Neuronal stem cell (in vitro differentiated cells): ENCODE measurements at places on chromosomes 16 and 17.

DNA sequence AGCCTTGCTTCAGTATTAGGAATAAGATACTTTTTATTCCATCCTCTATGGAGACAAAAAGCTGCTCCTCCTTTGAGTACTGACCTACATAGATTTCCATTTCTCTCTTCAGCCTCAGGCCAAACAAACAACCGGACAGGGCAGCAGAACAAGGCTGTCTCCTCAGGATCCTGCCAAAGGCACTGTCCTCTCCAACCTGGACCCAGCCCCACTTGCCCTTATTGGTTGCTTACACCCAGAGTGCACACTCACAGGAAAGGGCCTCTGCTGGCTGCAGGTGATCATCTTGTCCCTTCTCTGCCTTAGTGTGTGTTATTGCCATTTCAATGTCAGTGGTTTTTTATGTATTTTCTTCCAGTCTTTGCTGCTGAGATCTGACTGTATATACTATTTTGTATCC, 26.6 kb downstream of the LIG3 start:
- H3K27me3 ChIP-seq = no peaks in the 10 kb centered on the region
- peaks cover 91% of the 10 kb centered on the region for H3K36me3 ChIP-seq
- no peaks in the 10 kb centered on the region for H3K4me1 ChIP-seq
- H3K27ac ChIP-seq = no peak overlapping the region

DNA sequence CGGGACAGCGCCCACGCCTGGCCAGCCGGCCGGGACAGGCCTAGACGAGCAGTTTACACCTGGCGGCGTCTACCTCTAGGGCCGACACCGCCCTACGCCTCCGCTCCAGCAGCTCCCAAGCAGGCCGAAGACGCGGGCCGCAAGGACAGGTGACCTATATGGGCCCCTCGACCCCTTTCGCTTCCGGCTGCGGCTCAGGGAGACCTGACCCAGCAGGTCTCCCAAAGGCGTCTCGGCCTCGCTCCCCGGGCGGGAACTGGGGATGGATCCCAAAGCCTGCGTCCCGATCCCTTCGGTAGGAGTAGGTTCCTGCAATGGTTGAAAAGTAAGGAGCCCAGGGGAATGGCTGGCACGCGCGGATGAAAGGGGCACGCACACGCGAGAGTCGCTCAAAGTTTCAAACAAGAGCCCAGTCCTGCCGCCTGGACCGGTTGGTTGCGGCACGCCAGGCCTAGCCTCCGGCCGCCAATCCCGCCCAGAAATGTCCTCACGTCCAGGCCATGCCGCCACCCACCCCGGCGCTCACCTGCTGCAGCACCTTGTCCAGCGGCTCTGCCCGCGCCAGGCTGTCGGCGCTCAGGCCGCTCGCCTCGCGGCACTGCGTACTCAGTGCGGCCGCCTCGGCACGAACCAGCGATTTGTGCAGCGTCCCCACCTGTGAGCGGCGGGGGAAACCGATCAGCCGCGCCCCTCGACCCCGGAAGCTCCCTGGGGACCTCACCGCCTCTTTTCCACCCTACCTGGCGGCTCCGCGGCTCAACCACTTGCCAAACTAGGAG, 630 bp downstream of the ESRP2 start:
- H3K4me1 ChIP-seq = peaks cover 18% of the 10 kb centered on the region
- H3K36me3 ChIP-seq = peaks cover 15% of the 10 kb centered on the region
- DNase-seq = no peak

GRCh38 chr16:31274831-31275816, 15.3 kb downstream of the ITGAM start:
- H3K27ac ChIP-seq = no peak overlapping the region
- no peaks in the 10 kb centered on the region for H3K27me3 ChIP-seq
- H3K36me3 ChIP-seq = no peaks in the 10 kb centered on the region
- no peak overlapping the region for H3K4me3 ChIP-seq
- H3K4me1 ChIP-seq = no peaks in the 10 kb centered on the region

- H3K36me3 ChIP-seq = no peaks in the 10 kb centered on the region
- no peak overlapping the region for H3K27ac ChIP-seq
- DNase-seq = no peak
- H3K27me3 ChIP-seq = no peaks in the 10 kb centered on the region
Observed at GRCh38 chr17:44241106-44241624, 21.7 kb upstream of the UBTF start.

- H3K36me3 ChIP-seq = peaks cover 52% of the 10 kb centered on the region
- no peak overlapping the region for H3K4me3 ChIP-seq
- peaks cover 16% of the 10 kb centered on the region for H3K4me1 ChIP-seq
- no peaks in the 10 kb centered on the region for H3K27me3 ChIP-seq
- no peak overlapping the region for H3K27ac ChIP-seq
Observed at GRCh38 chr16:85642762-85643358, 29.7 kb downstream of the GSE1 start.

DNA sequence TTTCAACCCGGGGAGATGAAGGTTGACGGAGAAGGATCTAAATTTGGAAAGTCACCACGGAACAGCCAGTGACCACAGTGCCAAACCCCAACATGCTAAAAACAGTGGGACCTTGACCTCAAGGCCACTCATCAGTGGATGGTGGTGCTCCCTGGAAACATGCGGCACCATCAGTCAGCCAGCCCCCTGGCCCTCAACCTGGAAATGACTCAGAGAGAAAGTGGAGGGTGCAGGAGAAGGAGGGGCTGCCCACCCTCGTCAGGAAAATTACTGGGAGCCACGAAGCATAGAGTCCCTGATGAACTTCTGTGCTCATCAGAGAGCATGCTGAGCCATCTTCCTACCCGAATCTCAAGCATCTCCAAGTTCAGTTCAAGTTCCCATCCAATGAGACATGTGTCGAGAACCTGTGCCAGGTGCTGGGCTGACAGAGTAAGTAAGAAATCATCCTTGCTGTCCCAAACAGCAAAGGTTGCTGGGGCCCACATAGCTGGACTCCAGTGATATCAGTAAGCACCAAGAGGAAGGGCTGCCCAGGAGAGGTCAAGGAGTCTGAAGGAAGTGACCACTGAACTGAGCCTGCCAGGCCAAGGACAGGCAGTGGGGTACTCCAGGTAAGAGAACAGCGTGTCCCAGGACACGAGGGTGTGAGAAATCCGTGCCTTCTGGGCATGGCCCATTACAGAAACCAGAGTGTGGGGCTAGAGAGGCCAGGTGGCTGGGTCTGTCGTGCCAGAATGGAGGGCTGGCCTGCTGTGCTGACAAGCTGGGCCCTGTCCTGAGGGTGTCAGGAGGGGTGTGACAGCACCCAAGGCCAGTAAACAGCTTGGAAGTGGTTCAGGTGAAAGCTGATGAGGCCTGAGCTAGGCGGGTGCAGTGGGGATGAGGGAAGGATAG, 5.2 kb downstream of the PECAM1 start:
- H3K36me3 ChIP-seq = no peaks in the 10 kb centered on the region
- H3K27me3 ChIP-seq = no peaks in the 10 kb centered on the region
- H3K27ac ChIP-seq = no peak overlapping the region
- no peaks in the 10 kb centered on the region for H3K4me1 ChIP-seq
- no peak overlapping the region for H3K4me3 ChIP-seq

DNA sequence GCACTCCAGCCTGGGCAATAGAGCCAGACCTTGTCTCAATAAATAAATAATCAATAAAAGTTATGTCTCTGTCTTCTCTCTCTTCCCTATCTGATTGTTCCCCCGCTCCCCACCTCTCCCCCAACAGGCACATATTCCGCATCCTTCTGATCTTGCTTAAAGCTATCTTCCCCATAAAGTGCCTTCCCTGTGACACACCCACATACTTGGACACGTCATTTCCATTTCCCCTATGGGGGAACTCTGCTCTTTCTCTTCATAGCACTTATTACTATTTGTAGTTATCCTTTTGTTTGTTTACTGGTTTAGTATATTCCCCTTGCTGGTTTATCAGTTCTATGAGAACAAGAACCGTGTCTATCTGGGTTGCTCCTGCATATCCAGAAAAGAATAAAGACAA, 14.9 kb downstream of the MYO1D start:
- no peaks in the 10 kb centered on the region for H3K36me3 ChIP-seq
- no peak overlapping the region for H3K4me3 ChIP-seq
- no peak overlapping the region for H3K27ac ChIP-seq

GRCh38 chr16:84397090-84397489, 28.8 kb downstream of the ATP2C2 start:
- H3K27me3 ChIP-seq = no peaks in the 10 kb centered on the region
- no peak overlapping the region for H3K4me3 ChIP-seq
- no peak for DNase-seq
- H3K36me3 ChIP-seq = no peaks in the 10 kb centered on the region
- H3K27ac ChIP-seq = no peak overlapping the region

DNA sequence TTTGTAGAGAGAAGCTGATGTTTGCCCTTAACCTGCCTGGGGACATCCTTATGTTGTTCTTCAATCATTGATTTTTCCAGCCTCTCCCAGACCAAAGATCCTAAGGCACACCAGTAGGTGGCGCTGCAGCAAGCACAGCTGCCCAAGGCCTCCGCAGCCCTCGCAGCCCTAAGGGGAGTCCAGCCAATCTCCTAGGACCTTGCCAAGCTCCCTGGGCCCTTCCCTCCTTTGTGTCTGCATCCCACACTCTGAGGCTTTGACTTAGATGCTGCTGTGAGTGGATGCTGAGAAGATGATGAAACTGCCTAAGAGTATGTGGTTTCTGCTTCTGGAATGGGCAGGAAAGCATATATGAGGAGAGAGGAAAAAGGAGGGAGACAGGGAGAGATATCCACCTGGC, 47.1 kb downstream of the SPACA3 start:
- H3K36me3 ChIP-seq = no peaks in the 10 kb centered on the region
- H3K4me1 ChIP-seq = no peaks in the 10 kb centered on the region
- DNase-seq = peak; percentile 64
- no peak overlapping the region for H3K4me3 ChIP-seq

DNA sequence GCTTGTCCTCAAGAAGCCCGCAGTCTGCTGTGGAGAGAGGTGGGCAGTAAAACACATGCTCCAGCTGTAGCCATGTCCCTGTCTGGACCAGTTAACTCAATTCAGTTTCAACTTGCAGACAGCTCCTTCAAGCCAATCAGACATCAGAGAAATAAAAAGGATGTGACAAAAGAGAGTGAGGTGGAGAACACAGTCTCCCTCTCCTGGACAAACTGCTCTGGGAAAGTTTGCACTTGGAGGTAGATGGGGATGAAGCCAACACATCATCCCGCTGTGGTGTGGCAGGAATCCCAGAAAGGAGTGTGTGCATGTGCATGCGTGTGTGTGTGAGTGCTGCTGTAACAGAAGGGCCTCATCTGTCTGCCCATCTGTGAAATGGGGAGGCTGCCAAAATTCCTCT, 358.6 kb upstream of the ASIC2 start:
- no peaks in the 10 kb centered on the region for H3K36me3 ChIP-seq
- no peak overlapping the region for H3K27ac ChIP-seq
- H3K27me3 ChIP-seq = no peaks in the 10 kb centered on the region

DNA sequence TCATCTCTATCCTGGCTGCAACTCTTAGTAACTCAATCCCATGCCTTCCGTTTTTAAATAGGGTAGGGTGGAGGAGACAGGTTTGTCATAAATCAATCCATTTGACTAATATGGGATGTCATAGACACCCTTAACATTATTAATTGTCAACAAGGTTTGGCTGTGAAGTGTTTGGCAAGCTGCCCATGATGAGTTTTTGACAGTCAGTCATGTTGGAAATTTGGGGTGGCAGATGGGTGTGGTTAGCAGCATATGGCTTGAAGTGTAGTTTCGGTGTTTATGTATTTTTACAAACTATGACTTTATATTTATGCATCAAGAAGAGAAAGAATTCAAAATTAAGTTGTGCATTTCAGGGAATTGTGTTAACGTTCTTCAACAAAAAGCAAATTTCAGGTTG, 221.8 kb upstream of the CDH5 start:
- no peak for DNase-seq
- no peaks in the 10 kb centered on the region for H3K4me1 ChIP-seq
- no peaks in the 10 kb centered on the region for H3K36me3 ChIP-seq
- H3K27me3 ChIP-seq = no peaks in the 10 kb centered on the region
- H3K4me3 ChIP-seq = no peak overlapping the region
- no peak overlapping the region for H3K27ac ChIP-seq

DNA sequence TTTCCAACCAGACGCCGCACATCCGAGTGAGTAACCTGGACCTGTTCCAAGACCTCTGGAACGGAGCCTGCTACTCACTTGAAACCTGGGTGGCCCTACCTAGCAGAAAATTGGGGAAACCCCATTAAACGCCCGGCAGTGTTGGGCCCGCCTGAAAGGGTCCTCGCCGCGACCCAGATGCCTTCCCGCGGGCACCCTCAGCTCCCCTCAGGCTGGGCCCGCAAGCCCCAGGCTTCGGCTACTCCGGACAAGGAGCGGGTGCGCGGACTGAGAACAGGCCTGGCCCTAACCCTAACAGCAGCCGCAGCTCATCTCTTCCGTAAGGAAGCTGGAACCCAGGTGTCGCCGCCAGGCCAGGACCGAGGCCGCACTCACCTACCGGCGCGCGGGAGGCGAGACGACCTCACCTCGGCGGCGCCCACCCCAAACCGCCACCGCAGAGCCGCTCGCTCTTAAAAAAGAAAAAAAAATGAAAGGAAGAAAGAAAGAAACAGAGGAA, 344 bp downstream of the PSME3IP1 start:
- peak overlapping the region; percentile 78 for H3K4me3 ChIP-seq
- no peak for DNase-seq
- no peaks in the 10 kb centered on the region for H3K27me3 ChIP-seq

- H3K27ac ChIP-seq = no peak overlapping the region
- peaks cover 25% of the 10 kb centered on the region for H3K27me3 ChIP-seq
- DNase-seq = no peak
- peaks cover 2% of the 10 kb centered on the region for H3K4me1 ChIP-seq
- no peaks in the 10 kb centered on the region for H3K36me3 ChIP-seq
Observed at GRCh38 chr16:31427441-31428278, 500 bp downstream of the COX6A2 start.

- peaks cover 27% of the 10 kb centered on the region for H3K4me1 ChIP-seq
- peak; percentile 72 for DNase-seq
- peaks cover 7% of the 10 kb centered on the region for H3K36me3 ChIP-seq
- H3K27ac ChIP-seq = no peak overlapping the region
- no peak overlapping the region for H3K4me3 ChIP-seq
Observed at GRCh38 chr17:40355123-40355803, 9.3 kb downstream of the GJD3 start.

DNA sequence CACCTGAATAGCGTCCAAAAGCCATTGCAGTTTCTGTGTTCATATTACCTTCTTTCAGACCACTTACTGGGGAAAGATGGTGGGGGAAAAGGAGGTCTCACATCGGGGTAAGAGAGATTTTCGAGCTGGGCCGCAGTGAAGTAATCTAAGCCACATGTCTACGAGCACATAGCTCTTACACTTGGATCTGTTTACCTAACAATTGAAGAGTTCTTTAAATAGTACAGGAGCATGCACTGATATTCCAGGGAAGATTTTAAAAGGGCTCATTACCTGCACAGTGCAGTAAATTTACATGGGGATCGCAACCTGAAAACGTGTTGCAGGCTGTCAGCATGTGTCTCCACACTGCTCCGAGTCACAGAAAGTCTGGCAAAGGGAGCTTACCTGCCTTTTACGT, 12.6 kb downstream of the MAF start:
- H3K27me3 ChIP-seq = no peaks in the 10 kb centered on the region
- peaks cover 6% of the 10 kb centered on the region for H3K4me1 ChIP-seq
- DNase-seq = no peak
- no peaks in the 10 kb centered on the region for H3K36me3 ChIP-seq
- H3K27ac ChIP-seq = no peak overlapping the region

GRCh38 chr16:9862327-9862726, 319.9 kb downstream of the GRIN2A start:
- H3K27me3 ChIP-seq = no peaks in the 10 kb centered on the region
- no peak overlapping the region for H3K27ac ChIP-seq
- no peak for DNase-seq
- H3K36me3 ChIP-seq = no peaks in the 10 kb centered on the region
